Stimulated activated CD8-positive, alpha-beta memory T cell treated with anti-CD3 and anti-CD28 coated beads, Interleukin-4, amount 100 ng/mL, for 4 hours (primary cell): ENCODE measurements at places on chromosomes 2 and 18.
A peak's percentile ranks its signal among the peaks of the same experiment; 100 is the strongest.

GRCh38 chr2:120531863-120532600 is 186.1 kb downstream of the INHBB start:
- DNase-seq = no peak

DNA sequence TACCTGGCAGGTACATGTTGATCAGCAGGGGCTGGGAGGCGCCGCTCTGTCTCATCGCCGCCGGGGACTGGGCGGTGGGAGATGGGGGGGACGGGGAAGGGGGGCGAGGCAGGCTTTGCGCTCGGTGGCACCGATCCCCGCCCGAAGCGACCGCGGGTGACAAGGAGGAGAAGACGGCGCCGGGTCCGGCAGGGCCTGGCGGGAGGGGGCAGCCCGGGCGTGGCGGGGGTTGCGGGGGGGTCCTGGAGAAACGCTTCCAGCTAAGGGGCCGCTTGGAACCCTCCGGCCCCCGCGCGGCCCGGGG is at the start of gene FEV:
Gene FEV (minus strand): TSS at position 164 of the 304 bp plus-strand sequence. CDS start 109 bp downstream, at position 55.
- no peak for DNase-seq

GRCh38 chr2:238883421-238883901 is 35.6 kb downstream of the TWIST2 start:
- no peak for DNase-seq

- no peak for DNase-seq
Measured at GRCh38 chr2:101295895-101296294, 12.6 kb downstream of the RNF149 start.

DNA sequence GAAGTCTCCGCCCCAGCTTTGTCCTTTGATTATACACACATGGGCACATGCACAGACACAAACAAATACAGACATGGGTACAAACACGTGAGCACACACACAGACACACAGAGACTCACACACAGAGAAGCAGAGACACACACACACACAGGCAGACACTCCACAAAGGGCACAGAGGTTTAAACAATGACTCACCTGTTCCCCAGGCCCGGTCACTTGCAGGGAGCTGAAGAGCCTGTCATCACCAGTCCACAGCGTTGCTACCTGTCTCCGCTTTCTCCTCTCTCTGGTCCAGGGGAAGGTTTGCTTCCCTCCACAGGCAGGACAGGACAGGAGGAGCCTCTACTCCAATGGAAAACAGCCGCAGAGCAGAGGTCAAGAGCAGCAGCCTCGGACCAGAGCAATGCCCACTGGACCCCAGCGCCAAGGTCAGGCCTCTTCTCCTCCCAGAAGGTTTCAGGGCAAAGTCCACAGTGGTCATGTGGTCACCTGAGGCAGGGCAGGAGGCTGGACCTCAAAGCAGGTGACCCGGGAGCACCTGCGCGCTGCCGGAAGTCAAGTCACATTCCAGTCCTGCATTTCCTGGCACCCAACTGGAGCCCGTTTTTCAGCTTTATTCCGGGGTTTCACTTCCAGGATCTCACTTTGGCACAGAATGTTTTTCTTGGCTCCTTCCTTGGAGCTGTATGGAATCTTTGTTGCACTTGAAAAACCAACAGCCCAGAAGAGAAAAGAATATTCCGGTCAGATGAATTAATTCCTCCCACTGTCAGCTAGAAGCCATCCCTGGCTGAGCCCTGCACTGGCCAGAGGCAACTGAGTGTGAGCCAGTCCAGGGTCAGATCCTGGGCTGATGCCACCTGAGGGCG is at the start of gene RAB17:
Gene RAB17 (minus strand): TSS at position 463 of the 869 bp plus-strand sequence. CDS start 4,580 bp downstream, outside the sequence.
- no peak for DNase-seq

GRCh38 chr2:143356736-143357446 is 227.7 kb downstream of the ARHGAP15 start:
- DNase-seq = no peak

- DNase-seq = peak; percentile 7
Measured at GRCh38 chr2:26922405-26923188, 47.8 kb upstream of the MAPRE3 start.
